Activated CD4-positive, alpha-beta T cell treated with anti-CD3 and anti-CD28 coated beads, Interleukin-10, Interleukin-2, amounts not matched to agents 100 ng/mL and 50 ng/mL, durations not matched to agents 16 hours and 8 hours (primary cell): ENCODE measurements at places on chromosomes 13 and 19.

GRCh38 chr13:40656358-40656757, 10.1 kb downstream of the FOXO1 start:
- DNase-seq: no peak

DNA sequence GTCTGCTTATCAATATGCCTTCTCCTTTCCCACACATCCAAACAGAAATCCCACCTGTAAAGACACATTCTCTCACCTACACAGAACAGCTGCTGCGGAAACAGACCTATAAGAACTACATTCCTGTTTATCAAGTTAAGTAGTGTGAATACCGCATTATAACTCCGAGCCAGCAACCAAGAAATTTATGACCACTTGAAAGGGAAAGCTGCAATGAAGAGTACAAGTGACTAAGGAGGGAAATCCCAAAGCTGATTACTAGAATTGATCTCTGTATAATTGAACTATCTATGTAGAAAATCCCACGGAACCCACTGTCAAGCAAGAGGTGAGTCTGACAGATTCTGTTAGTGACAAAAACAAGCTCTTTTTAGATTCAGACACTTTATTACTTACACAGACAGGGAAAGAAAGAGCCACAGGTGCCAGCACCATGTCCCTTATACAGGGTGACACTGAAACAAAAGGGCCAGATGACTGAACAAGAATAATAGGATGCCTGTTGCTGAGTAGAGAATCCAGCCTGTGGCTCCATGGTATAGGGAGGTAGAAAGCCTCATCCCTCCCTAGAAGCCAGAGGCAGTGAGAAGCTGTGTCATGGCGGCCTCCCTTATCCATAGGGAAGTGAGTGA, 1.6 kb upstream of the IGFL4 start:
- DNase-seq: no peak

- DNase-seq: no peak
These were observed 420.9 kb upstream of the NBEA start for GRCh38 chr13:34521171-34521570.

DNA sequence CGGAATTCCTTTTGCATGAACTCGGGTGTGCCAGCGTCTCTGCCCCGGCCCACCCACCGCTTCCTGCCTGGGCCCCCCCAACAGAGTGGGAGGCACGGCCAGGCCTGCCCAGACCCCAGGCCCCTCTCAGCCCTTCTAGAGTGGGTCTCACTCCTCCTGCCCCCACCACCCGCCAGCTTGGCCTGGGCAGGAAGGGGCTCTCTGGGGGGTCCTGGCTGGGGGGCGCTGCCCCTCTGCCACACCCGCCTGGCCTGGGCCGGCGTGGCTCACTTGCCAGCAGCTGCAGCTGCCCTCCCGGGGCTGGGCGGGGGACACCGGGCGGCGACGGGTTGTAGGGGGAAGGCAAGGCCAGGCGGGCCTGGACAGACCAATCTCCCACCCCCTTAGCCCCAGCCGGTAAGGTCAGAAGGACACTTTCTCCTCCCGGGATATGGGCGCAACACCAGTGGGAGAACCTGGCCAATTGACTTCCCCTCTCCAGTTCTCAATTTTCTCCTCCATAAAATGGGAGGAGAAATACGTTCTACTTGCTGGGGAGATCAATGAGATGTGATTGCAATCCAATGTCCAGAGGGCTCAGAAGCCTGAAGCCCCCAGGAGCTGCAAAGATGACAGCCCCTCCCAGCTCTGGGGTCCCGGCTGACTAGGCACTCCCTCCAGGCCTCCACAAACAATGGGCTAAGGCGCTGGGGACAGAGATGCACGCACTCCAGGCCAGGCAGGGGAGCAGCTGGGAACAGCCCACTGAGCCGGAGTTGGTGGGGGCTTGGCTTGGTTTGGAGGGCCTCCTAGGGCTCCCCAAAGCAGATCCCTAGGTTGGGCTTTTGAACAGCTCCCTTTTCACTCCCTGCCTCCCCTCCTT, 2.4 kb downstream of the CRLF1 start:
- no peak for DNase-seq

GRCh38 chr19:54691582-54692297, 29.0 kb downstream of the LILRB4 start:
- DNase-seq: no peak

- DNase-seq: no peak
These were observed 15.0 kb downstream of the NFIX start for GRCh38 chr19:13010038-13010991.

DNA sequence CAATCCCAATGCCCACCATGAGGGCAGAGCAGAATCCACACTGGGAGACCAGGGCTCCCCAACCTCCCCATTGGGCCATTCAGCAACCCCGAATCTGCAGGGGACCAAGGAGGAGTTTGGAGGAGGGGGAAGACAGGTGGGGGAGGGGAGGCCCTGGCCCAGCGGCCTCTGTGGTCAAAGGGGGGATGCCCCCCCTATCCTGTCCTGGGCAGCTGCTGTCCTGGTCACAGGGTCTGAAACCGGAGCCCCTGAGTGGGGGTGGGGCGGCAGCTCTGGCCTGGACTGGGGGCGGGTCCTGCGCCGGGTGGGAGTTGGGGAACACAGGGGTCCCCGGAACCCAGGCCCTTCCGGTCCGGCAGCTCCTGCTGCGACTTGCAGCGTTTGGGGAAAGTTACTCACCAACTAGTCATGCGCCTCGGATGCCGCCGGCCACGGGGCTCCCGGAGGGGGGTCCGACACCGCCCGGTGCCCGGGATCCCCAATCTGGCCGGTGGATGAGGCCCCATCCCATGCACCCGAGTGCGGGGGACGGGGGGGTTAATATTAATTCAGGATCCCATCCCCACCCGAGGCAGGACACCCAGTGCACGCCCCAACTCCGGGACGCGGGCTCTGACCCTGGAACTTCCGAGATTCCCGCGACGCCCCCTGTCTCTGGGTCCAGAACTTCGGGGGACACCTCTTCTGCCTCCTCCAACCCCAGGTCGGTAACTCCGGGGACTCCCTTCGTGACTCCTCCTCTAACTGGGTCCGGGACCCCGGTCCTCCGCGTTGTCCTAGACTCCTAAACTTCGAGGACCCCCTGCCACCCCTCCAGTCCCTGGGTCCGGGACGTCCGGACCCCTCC, 872 bp downstream of the HOMER3 start:
- DNase-seq: no peak

GRCh38 chr13:92901739-92902138, 324.9 kb upstream of the GPC6 start:
- no peak for DNase-seq

DNA sequence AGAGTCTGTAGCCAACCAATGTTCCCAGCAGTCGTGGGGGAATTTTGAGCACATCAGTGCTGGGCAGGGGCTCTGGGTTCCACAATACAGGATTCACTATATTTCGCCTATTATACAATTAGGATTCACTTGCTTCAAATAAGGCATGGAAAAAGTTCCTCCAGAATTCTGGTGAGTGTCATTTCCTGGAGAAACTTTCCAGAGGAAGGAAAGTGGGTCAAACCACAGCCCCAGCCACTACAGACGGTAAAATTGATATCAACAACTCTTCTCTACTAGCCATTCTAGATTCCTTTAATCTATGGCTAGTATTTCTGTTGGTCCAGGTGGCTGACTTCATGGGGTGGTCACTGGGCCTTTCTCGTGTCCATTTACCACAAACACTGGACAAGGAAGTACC, 10.5 kb downstream of the MYCBP2 start:
- no peak for DNase-seq

DNA sequence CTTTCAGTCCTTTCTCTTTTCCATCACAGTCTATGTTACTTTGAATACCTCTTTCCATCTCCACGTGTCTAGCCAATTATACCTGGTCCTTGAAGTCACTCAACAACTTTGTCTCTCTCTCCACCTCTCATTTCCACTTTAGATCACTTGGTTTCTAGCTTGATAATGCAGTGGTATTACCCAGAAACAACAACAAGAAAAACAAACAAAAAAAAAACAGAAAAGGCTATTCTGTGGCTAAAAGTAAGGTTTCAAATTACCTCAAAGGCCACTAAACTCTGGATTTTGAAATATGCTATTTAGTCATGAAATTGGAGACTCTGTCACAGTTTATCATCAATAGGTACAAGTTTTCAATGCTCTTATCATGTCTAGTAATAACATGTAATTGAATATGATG, 184.8 kb downstream of the PCDH9 start:
- no peak for DNase-seq

DNA sequence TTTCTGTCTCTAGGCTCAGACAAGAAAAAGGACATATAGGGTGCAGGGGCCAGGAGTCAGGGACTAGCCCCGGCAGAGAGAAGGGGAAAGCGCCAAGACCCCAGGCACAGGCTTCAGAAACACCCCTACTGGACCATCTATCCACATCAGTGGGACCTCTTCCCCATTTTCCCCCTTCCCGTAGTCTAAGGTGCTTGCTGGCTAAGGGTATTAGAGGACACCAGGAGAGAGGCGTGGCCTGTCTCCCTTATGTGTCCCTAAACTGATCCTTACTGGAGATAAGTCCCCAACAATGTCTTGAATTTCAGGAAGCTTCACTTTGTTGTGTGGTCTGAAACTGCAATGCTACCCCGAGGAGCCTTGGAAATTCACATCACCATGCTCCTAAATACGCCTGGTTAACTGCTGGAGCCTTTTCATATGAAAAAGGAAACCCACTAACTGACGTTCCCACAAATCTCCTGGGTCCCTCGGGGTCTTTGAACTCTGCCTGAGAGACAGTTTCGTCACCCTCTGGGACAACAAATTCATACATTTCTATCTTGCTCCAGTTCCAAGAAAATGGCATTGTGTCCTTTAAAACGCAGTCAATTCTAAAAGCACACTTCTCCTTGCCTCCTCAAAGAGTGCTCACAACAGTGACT, 197.7 kb downstream of the COL4A1 start:
- DNase-seq: no peak

DNA sequence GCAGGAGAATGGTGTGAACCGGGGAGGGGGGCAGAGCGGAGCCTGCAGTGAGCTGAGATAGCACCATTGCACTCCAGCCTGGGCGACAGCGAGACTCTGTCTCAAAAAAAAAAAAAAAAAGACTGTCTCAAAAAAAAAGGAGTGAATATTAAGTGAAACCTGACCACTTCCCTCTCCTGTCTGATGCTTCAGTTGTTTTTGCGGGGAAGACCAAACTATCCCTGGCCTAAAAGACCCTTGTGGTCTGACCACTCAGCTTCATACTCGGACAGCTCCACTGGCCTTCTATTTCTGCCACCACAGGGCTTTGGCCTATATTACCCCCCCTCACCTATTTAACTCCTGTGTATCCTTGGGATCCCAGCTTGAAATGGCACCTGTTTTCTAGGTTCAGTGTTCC, 2.3 kb downstream of the CLASRP start:
- DNase-seq: no peak

GRCh38 chr13:104843401-104843800, 1692.1 kb downstream of the EFNB2 start:
- DNase-seq: no peak

- DNase-seq: peak; percentile 23
These were observed 50.1 kb downstream of the CEP89 start for GRCh38 chr19:32921624-32922023.

- DNase-seq: no peak
These were observed 410 bp downstream of the PIN1 start for GRCh38 chr19:9835507-9835949.

DNA sequence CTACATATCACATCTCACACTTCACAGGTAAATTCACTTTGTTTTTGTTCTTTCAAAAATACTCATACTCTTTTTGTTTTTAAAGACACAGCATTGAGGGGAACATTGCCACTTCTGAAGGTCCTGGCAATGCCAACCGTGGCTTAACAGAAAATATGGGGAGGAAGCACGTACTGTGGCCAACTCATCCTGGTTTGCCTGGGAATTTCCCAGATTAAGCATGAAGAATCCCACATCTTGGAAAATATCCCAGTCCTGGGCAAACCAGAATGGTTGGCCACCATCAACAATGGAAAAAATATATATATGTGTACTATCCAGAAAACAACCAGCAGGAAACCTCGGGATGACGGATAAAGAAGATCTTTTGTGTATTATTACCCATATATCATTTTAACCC, 1032.2 kb upstream of the SLC10A2 start:
- no peak for DNase-seq

DNA sequence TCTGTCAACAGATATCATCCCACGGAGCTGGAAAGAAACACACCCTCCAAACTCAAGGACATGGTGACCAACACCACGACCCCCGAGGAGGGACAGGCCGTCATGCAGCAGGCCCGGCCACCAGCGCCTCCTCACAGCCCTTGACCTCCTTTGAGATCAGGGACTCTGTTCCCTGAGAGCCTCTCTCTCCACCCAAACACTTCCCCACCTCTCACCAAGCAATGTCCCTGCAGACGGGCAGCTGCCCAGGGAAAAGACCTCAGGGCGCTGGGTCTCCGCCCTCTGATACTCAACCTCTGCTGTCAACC, 10.0 kb downstream of the SCGB2B2 start:
- no peak for DNase-seq

- no peak for DNase-seq
These were observed 55.1 kb downstream of the RFX2 start for GRCh38 chr19:6055013-6055795.

DNA sequence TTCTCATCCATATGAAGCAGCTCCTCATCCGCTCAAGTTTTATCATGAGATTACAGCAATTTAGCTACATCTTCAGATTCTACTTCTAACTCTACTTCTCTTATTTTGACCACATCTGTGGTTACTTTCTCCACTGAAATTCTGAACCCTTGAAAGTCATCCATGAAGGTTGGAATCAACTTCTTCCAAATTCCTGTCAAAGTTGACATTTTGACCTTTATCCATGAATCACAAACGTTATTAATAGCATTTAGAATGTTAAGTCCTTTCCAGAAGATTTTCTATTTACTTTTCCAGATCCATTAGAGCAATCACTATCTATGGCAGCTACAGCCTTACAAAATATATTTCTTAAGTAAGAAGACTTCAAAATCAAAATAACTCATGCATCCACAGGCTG, 421.7 kb upstream of the GPC6 start:
- no peak for DNase-seq

DNA sequence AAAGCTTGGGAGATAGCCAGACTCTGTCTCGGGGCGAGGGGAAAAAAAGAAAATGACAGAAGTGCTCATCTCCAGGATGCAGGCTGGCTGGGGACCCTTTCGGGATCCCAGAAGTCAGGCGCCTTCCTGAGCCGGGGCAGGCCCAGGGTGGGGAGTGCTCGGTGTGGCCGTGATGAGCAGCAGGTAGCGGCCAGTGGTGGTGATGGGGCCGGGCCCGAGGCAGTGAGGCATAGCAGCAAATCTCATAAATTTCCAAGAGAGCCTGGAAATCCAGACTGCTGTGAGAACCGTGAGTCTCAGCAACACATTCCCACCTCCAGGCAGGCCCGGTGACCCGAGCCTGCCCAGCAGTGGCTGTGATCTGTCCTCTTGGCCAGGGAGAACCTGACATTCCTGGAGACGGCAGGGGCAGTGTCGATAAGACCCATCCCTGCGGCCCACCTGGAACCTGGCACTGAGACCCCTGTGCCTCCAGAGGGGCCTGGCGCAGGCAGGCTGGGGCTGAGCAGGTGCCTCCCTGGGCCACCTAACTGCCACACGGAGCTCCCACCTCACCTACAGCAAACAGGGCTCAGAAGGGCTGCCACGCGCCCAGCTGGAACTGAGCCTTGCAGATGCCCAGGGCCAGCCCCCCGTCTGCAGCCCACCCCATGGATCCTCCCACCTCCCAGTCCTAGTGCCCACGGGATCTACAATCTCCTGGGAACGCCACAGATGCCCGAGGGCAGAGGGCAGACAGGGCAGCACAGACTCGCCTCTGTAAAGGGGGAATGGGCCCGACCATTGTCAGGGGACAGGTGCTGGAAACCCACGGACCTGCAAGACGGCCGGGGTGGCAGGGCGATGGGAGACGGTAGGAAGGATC, 23.4 kb downstream of the IZUMO4 start:
- DNase-seq: no peak

- DNase-seq: no peak
These were observed 720.8 kb downstream of the UQCRFS1 start for GRCh38 chr19:28492201-28492600.
